Activated CD4-positive, CD25-positive, alpha-beta regulatory T cell treated with anti-CD3 and anti-CD28 coated beads, Interleukin-2, amount 50 U/mL, for 72 hours (primary cell): ENCODE measurements at places on chromosomes 5 and 9.

DNA sequence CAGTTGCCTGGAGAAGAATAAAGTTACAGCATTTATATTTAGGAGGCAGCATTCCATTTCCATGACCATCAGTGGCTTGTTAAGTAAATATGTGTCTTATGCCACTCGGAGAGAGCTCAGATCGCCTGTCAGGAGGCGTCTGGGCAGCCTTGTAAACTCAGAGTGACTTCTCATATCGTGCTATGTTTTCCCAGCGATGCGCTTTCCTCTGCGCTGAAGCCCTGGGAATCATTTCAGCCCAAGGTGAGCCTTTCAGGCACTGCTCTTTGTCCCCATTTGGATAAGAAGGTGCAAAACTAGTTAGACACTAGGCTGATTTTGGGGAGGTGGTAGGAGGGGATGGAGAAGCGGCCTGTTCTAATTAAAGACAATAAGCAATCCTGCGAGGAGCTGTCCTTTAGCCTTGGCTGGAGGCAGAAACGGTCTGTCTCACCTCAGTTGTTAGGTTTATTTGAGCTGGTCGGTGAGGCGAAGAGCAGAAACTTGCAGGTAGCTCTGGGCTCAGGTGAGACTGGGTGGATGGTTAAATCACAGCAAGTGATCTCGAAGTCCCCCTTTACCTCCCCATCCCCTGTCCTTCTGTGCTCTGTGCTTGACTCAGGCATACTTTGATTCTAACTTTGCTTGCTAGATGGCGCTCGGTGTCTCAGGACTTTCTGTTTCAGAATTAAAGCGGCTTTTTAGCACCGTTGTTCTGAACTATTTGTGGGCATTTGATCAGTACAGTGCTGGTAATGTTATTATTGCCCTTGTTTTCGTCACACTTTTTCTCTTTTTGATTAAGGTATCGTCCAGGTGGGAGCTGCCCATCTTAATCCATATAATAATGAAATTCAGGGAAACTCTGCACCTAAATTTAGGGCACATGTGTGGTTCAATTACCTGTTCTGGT, 24.6 kb downstream of the NR2F1 start:
- DNase-seq = no peak

GRCh38 chr9:23044549-23044948, 597.9 kb downstream of the DMRTA1 start:
- no peak for DNase-seq

DNA sequence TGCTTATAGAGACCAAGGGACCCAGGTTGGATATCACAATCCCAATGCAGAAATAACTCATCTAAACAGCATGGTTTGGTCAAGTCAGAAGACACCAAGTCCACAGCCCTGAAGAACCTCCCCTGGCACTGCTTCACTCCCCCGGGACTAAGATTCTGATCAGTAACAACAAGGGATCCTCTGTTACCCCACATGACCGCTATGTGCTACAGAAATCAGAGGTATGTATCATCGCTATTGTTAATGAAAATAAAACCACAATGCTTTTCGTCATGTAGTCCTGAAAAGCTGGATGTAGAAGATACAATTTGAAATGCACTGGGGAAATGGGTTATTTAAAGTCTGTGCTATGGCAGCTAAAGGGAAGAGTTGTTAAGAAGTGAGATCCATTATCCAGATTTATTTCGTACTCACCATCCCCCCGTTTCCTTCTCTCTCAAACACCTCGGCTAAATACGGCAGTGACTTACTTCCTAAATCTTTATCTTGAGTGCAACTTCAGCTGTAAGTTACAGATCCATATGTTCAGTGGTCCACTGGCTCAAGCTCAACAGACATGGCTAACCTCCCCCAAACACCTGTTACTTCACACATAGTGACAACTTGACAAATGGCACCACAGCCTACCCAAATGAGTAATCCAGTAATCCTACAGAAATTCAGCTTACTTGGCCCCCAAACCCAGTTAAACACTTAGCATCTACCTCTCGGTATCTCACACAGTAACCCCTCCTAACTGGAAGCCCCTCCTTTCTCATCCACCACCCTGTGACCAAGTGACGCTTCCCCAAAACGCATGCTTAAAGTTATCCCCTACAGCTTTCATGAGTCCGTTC, 129.2 kb downstream of the MYO10 start:
- DNase-seq = no peak

GRCh38 chr9:34233672-34234071, 54.8 kb downstream of the UBAP1 start:
- DNase-seq = no peak

DNA sequence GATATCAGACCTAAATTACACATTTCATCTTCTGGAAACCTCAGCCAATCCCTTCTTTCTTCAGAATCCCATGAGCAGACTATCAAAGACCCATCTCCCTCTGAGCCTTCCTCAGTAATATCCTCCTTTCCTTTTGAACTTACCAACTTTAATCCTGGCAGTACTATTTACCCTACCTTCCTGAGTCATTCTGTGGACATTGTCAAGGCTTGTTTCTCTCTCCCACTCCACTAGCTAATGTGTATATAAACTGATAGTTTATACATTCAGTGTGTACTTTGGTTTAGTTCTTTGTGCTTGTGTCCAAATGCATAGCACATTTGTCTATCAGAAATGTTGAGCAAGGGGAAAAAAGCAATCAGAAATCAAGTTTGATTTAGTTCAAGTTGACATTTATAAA, 568.3 kb downstream of the CSNK1G3 start:
- DNase-seq = no peak

GRCh38 chr5:127892467-127893207, 189.4 kb downstream of the CCDC192 start:
- DNase-seq = no peak

DNA sequence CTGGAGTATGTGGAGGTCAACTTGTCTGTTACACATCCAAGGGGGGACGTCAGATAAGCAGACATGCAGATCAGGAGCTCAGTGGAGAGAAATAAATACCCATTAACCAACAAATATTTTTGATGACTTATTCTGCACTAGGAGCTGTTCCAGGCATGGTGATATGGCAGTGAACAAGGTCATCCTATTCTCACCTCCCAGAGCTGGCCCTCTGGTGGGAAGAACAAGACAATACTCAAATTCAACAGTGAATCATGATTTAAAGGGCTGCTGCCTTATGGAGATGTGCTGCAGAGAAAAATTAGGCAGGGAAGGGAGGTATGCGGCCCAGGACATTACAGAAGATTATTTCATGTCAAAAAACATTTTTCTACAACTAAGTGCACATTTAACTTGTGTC, 36.5 kb downstream of the SYK start:
- no peak for DNase-seq

DNA sequence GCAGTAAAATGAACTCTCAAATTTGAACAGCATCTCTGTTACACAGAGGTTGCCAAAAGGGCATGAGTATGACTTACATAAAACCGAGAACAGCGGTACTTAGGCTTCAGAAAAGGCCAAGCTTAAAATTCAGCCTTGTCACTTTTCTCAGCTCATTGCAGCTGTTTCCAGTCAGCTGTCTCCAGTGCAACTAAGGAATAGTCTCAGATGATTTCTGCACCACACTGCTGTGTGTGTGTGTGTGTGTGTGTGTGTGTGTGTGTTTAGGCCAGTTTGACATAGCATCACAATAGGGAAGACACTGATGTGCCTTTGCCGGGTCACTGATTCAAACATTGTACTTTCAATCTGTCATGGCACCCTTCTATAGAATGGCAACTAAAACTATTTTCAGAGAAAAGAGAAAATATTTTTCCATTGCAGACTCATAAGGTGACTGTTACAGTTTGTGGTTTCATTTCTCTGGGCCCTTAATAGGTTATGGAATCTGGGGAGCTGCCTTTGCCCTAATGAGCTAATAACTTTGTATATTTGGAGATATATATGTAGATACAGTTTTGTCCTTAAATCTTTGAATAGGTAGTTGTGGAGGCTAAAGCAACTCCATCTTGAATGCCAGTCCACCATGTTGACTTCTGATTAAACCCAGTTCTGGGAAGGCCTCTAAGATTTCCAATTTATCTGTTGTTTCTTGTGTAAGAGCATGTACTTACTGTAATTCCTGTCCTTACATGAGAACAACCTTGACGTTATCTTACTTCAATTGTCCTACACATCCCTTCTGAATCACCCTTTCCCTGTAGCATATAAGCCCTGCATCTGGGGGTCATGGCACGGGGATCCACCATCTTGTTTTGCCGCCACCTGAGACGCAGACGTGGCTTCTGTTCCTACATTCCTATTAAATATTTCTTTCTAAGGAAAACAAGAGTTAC, 4.5 kb downstream of the LSM11 start:
- DNase-seq = no peak

- no peak for DNase-seq
Observed at GRCh38 chr5:94503677-94504076, 114.7 kb downstream of the KIAA0825 start.
